Thoracic aorta (tissue), 2 donors: ENCODE measurements at places on chromosomes 11 and 22.

DNA sequence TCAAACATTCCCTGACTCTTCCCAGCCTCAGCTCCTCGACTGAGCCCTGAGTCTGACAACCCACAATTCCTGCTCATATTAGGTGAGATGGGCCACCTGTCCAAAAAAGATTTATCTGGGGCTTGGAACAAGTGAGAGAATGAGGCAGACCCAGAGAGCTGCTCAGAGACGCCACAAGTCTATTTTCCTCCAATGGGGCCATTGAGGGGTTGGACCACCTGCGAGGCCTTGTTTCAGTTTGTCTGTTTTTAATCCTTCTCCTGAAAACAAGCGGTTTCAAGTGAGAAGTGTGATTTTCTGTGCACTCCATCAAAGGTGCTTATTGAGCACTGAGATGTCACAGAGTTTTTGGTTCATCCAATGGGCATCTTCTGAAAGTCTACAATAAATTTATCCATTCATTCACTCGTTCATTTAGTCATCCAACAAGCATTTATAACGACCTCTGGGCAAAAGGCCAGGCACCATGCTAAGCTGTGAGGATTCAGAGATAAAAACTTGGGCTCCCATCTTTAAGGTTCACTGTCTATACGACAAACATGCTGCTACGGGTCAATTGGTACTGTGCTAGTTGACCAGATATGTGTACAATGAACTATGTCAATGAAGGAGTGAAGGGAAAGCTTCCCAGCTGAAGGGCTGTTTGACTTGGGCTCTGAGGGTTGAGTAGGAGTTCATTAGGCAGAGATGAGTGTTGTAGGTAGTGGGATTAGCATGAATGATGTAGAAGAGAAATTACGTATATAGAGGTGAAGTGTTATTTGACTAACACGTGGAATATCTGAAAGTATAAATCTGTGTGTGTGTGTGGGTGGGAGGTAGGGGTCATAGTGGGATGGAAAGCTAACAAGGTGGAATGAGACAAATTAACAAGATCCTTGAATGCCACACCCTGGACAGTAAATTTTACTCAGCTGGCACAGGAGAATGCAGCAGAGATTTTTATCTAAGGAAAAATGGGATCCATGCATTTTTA is 168.9 kb downstream of the MIAT start:
- no peak for DNase-seq

GRCh38 chr11:2990617-2991451 is 1.3 kb downstream of the NAP1L4 start:
- DNase-seq, result no peak

DNA sequence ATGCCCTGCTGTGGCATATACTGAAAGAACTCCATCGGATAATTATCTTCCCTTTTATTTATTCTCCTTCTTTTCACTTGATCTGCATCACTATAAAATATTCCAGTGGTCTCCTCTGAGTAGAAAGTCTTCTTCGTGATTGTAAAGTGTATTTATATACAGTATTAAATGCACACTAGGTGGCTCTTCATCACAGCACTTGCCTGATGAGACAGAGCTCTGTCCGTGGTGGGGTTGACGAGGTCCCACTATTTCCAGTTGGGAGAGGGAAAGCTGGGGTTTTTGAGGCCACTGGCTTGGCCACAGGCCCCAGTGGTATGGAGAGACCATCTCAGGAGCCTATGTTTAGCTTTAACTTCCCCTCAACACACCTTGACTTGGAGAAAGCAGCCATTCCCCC is 31.6 kb upstream of the ZBTB16 start:
- no peak for DNase-seq

GRCh38 chr22:32849501-32849900 is 48.0 kb downstream of the TIMP3 start:
- no peak for DNase-seq

DNA sequence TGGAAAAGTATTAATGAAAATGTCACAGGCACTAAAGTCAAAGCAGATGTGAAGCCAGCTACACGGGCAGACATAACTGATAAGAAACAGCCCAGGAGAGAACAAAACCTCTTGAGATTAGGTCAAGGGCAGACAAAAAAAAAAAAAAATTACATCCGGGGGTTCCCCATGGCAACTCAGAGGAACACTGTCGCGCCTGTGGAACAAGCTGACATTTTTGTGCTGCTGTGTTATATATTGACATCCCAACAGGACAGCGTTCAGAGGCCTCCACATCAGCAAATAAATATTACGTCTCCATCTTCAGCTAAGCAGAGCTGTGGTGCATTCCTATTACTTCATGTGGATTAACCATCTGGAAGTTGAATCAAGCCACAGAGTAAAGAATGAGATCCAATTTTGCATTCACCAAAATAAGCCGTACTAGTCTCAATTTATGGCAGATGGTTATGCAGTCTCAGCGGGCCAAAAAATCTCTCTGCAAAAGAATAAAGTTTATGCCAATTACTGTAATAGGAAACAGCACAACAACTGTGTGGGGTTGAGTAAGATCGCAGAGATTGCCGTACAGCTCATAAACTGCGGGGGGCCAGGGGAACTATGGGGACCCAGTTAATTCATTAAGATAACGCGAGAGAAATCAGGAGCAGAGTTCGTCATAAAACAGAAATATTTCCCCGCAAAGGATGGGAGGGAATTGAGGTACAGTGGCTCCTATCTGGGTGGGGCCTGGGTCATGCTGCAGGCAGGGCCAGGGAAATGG is 41.3 kb upstream of the MN1 start:
- DNase-seq, result no peak

GRCh38 chr11:55357560-55358184 is 10.1 kb upstream of the OR4A15 start:
- DNase-seq, result no peak

- no peak for DNase-seq
Measured at GRCh38 chr11:12752868-12753524, 78.8 kb downstream of the TEAD1 start.

- DNase-seq, result no peak
Measured at GRCh38 chr22:44014241-44014640, 9.9 kb upstream of the PARVB start.

- DNase-seq, result peak; percentile 7
Measured at GRCh38 chr11:43687120-43687791, 6.7 kb downstream of the HSD17B12 start.

- DNase-seq, result no peak
Measured at GRCh38 chr11:27582621-27583020, 76.1 kb upstream of the LIN7C start.

GRCh38 chr11:75602951-75603350 is 40.9 kb downstream of the SERPINH1 start:
- no peak for DNase-seq

- DNase-seq, result no peak
Measured at GRCh38 chr11:27635567-27636037, 64.7 kb downstream of the BDNF start.

GRCh38 chr11:61413496-61413895 is 16.3 kb downstream of the CPSF7 start:
- no peak for DNase-seq

DNA sequence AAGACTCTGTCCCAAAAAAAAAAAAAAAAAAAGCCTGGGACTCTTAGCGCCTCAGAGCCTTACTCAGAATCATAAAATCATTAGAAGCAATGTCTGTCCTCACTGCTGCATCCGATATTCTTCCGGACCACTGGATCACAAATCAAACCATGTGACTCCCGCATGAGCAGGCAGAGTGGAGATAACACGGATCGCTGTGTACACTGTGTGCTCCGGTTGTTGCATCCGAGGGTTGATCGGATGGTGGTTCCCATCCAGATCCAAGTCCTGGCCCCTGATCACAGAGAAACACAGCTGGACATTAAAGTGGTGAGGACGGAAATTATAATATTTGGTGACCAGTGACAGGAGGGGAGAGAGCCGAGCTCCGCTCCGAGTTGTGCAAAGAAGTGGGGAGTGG is 9.7 kb upstream of the TXNRD2 start:
- DNase-seq, result no peak

DNA sequence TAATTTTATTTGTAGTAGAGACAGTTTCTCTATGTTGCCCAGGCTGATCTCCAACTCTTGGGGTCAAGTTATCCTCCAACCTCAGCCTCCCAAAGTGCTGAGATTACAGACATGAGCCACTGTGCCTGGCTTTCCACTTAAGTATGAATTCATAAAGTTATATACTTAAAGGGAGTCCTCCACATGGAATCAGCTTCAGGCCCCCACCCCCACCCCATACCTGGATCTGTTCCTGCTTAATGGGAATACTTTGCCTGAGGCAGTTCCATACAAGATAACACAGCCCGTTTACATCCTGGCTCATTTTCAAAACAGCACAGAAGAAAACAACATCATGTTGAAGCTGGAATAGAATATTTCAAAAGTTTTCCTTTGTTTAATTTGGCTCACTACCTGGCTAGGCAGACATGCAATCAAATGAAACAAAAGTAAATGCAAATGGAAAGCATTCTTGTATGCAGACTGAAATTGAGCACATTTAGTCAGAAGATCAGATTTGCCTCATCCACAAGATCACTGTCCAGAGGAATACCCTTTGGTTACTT is 82.4 kb downstream of the FAT3 start:
- DNase-seq, result no peak

- DNase-seq, result no peak
Measured at GRCh38 chr22:36985211-36985889, 33.9 kb downstream of the TST start.

DNA sequence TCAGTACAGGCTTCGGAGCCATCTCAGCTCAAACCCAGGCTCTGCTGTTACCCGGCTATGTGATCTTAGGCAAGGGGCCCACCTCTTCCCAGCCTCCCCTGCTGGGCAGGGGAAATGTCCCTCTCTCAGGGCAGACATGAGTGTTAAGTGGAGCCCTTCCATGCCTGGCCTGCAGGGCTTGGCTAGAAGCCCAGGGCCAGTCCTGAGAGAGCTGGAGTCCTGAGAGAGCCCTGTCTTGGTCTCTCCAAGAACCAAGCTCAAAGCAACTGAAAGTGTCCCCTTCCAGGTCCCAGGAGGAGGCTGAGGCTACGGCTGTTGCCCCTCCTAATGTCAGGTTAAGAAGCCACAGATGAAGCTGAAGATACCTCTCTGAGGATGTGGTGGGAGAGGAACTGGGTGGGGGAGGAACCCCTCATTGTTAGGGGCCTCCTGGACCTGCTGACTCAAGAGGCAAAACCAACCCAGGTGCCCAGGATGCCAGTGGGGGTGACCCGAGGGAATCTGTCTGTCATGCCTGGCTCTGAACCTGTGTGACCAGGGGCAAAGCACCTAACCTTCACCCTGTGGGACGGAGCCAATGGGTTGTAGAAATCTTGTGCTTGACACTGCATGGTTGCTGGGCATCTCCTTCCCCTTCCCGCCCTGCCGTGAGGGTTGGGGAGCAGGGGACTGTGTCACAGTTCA is 4.2 kb downstream of the ZP1 start:
- no peak for DNase-seq

DNA sequence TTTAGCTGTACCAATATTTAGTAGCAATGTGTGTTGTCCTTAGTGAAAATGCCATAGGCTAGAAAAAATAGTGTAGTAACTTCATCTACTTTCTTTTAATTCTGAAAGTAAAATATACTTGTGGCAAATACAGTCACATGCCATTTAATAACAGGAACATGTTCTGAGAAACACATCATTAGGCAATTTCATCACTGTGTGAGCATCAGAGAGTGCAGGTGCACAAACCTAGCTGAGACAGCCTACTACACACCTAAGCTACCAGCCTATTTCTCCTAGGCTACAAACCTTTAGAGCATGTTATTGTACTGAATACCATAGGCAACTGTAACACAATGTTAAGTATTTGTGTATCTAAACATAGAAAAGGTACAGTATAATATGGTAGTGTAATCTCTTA is 127.0 kb upstream of the PITPNB start:
- no peak for DNase-seq

- DNase-seq, result no peak
Measured at GRCh38 chr22:27116312-27117086, 459.1 kb downstream of the MIAT start.

- DNase-seq, result peak; percentile 76
Measured at GRCh38 chr11:66694732-66695207, 17.1 kb upstream of the RBM4B start.

DNA sequence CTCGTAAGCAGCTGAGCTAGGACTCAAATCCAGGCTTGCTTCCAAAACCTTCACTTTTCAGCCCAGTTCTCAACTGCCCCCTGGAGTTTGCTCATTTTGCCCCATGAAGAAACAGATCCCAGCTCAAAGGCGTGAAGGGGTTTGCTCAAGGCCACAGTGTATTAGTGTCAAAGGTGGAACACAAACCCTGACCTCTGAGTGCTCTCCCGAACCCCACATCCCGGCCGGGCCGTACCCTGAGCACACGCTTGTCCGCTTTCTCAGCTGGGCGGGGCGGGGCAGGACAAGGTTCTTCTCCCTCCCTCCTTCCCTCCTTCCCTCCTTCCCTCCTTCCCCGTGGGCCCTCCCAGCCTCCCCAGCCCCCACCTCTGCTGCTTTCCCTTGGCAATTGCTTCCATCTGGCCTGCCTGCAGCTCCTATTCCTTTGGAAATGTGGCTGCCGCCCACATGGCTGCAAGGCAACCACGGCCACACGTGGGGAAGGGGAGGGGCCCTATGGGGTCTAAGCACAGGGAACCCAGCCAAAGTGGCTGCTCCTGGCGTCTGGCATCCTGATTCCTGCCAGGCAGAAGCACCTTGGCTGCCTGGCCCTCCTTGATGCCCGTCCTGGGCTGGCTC is 4.1 kb downstream of the ST3GAL4 start:
- DNase-seq, result no peak

DNA sequence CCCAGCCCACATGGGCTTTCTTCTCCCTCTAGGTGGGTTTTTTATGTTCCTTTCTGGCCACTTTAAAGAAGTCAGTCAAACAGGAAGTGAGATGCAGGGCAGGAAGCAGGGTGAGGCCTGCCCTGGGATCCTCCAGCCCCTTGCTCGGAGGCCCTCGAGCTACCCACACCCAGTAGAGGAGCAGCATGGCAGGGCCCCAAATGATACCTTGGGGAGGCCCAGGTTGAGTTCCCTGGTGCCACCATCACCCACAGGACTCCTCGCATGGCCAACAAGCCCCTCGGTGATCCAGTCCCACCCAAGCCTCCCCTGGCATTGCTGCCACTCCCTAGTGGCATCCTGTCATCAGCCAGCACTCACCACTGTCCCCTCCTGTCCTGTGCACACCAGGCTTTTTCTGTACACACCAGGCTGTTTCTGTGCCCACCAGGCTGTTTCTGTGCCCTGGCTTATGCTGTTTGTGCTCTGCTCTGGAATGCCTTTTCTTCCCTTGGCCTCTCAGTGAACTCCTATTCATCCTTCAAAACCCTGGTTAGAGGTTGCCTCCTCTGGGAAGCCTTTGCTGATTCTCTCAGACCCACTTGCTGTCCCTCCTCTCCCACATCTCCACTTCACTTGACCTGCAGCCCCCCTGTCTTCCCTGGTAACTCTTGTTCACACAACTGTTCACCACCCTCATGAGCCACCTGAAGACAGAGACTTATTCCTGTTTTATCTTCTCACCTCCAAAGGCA is 3.1 kb upstream of the PTGDR2 start:
- DNase-seq, result no peak

GRCh38 chr11:68213135-68213515 is at the start of gene KMT5B:
Gene KMT5B, minus strand, starts transcription at chr11:68213296. Its CDS starts 23,220 bp downstream, at chr11:68190076.
- no peak for DNase-seq

- DNase-seq, result no peak
Measured at GRCh38 chr11:13205486-13205885, 72.1 kb upstream of the BMAL1 start.
